Caki2 (cell line): ENCODE measurements at places on chromosomes 6 and 20. TPM values are rescaled to one million over a fixed set of nuclear protein-coding genes. Genes with fewer than 3 reads are reported as not detected.

GRCh38 chr6:30264743-30265142 lies 51.5 kb upstream of the TRIM26 start:
- DNase-seq: no peak

The THBD gene
- 15.7 TPM in 2 replicates for total RNA-seq

The DLL1 gene
- 0.49 and 1.1 TPM in 2 replicates for total RNA-seq

The PGK2 gene
- total RNA-seq: not detected in 2 replicates

The RSPH4A gene
- total RNA-seq: not detected in 2 replicates

- no peak for DNase-seq
These were observed 156.4 kb downstream of the OR2B2 start for GRCh38 chr6:27755768-27756167.

GRCh38 chr6:14656078-14656521 lies 538.5 kb downstream of the CD83 start:
- DNase-seq: no peak

GRCh38 chr6:156832231-156832647 lies 55.1 kb downstream of the ARID1B start:
- peak; percentile 72 for DNase-seq

DNA sequence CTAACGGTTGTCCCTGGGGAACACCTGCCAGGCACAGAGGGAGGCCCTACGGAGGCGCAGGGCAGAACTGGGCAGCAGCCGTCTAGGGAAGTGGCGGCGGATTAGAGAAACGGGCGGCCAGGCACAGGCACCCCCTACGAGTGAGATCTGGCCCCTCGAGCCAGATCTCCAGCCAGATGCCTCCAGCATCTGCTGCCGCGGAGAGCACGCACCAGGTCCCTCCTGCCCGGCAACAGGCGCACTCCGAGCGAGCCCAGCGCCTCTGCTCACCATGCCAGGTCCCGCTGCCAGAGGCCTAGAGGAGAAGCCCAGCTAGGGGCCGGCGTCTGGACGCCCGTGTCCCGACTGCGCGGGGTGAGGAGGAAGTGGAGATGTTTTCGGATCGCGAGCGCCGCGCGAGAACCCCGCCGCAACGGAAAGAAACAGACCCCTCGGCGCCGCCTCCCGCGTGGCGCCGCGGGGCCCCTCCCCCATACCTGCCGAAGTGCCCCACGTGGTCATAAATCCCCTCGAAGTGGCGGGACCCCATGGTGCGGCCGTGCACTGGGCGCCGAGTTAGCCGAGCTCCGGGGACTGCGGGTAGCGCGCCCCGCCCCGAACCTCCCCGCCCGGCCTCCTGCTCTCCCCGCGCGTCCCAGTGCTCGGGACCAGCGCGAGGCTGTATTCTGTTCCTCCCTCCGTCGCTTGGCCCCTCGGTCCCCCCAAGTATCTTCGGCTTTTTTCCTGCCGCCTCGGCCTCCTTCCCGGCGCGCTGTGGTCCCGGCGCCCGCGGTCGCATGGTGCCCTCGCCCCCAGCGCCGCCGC lies at the start of gene SLC22A16:
SLC22A16 (minus strand) TSS at position 568 of the 804 bp plus-strand sequence; CDS start at position 529, 39 bp downstream.
- no peak for DNase-seq

GRCh38 chr20:62652041-62652893 lies 10.0 kb downstream of the SLCO4A1 start:
- peak; percentile 99 for DNase-seq
